ENCODE measurements at places on chromosomes 16 and 17.

GRCh38 chr16:31354394-31355291 is at the start of gene ITGAX:
ITGAX (plus strand) TSS chr16:31355176; CDS start chr16:31355255, 79 bp downstream.
- no peak for DNase-seq

- DNase-seq: no peak
These were observed 285.2 kb upstream of the ELAC2 start for GRCh38 chr17:13302983-13303382.

GRCh38 chr16:870856-871561 is 70.5 kb upstream of the GNG13 start:
- DNase-seq: no peak

DNA sequence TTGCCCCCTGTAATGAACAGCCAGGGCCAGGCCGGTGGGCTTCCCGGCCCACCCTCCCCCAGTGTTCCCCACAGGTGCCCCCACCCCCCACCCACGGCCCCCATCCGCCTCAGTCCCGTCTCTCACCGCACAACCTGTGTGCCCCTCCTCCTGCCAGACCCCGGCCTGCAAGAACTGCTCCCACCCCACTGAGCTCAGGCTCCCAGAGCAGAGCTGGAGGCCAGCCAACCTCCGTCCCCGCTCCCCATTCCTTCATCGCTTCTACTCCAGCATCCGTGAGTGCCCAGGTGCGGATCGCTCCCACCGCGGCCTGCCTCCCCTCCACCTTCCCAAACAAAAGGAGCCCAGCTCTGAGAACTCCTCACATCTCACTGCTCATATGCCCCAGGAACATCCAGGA is 4.2 kb downstream of the MVD start:
- DNase-seq: no peak

DNA sequence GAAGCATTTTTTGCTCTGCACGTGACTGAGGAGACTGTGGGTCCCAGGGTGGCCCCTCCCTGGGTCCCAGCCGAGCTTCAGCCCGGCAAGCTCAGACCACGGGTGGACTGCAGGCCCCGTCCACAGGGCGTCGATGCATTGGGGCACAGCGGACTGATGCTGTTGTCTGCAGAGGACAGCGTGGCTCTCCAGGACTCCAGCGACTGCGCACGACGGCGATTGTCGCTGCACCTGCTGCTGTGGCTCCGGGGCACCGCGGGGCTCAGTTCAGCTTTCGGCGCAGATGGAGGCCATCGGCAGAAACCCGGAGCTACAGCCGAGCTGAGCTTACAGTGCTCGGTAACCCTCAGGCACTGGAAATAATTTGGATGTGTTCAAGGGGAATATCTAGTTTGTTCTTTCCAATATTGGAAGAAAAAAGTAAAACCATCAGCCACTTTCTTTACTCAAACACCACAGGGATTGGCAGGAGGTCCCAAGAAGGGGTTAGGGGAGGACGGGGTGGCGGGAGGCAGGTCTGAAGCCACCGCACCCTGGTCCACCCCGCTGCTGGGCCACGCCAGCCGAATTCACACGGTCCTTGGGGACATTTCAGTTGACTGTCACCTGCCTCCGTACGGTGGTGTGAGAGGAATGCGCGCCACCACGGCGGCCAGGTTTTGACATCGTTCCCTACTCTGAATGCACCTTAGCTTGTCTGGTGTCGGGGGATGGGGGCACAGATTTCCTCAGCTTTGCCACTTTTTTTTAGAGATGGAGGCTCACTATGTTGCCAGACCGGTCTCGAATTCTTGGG is 88.7 kb upstream of the RPH3AL start:
- DNase-seq: no peak

GRCh38 chr17:64069143-64069542 is 48.7 kb upstream of the ICAM2 start:
- DNase-seq: no peak

GRCh38 chr16:84048871-84049270 is 6.3 kb upstream of the SLC38A8 start:
- DNase-seq: no peak

DNA sequence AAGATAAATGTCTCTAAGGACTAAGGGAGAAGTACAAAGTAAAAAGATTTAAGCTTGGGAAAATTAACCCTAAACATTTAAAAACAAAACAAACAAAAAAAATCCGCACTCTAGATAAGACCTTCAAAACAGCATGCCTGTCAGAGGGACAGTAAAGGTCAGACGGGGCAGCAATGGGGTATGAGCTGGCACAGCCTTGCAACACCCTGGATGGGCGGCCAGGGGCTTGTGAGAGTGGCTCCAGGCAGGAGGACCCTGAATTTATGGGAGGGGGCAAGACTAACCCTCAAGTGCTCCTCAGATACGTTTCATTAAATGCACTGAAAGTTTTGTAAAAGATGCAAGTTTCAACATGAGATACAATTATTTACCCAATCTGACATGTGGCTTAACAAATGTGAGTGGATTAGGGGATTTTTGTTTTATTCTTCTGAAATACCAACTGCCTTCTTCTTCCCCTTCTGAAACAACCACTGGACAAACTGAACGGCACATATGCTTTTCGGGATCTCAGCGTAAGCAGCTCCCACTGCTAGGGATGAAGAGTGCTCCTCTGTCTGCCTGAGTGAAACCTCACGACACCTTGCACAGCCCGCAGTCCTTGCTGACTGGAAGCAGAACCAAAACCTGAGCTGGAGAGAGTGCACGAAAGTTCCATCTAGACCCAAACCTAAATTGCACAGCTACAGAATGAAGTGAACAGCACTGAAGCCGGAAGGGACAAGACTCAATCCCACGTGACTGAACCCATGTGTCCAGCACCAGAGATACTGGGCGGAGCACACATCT is 128.4 kb downstream of the ANKRD11 start:
- DNase-seq: no peak

DNA sequence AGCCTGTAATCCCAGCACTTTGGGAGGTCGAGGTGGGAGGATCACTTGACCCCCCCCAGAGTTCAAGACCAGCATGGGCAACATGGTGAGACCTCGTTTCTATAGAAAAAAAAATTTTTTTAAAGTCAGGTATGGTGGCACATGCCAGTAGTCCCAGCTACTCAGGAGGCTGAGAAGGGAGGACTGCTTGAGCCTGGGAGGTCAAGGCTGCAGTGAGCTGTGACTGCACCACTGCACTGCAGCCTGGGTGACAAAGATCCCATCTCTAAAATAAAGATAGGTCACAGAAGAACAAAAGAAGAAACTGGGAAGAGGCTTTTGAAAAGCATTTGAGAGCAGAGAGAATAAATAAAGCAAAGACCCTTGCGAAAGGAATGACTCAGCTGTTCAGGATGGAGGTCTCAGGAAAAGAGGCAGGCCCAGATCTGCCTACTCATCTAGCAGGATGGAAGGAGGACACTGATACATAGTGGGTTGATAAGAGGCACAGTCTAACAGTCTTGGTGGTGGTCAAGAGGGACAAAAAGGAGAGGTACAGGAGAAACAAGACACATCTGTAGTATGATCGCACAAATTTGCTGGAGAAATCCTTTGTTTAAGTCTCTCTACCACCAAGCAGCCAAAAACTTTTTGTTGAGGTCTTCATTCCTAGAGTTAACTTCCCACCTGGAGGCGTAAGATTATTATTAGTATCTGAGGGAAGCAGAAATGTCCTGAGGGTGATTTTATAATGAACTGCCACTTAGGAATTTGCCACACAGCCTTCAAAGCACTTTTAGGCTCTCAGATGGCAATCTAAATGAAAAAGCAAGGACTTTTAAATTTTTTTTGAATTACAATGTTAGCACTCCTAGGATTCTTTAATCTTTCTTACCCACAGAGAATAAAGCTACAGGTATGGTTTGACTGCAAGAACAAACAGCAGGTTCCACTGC is 17.6 kb downstream of the ZSWIM7 start:
- no peak for DNase-seq

DNA sequence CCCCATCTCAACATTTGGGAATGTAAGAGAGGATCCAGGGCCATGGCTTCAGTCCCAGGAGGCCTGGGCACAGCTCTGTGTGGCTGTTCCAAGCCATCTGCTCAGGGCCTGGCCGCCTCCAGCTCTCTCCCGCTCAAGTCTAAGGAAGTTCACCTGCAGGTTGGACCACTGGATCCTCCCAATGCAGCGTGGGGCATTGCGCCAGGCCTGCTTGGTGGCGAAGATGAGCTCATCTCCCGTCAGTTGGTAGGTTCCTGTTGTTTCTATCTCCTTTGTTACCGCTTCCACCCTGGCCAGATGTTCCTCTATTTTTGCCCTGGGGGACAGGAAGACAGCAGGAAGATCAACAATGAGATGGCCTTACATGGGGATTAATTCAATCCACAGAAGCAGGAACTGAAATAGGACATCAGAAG is 17.5 kb downstream of the NOS2 start:
- DNase-seq: no peak

GRCh38 chr17:44831371-44831770 is 1.3 kb upstream of the GJC1 start:
- no peak for DNase-seq

- DNase-seq: no peak
These were observed at the start of gene PCGF2 for GRCh38 chr17:38748149-38748891. PCGF2 (minus strand) TSS chr17:38748336; CDS start chr17:38740402, 7,934 bp downstream.

GRCh38 chr16:75593825-75594820 is 27.9 kb downstream of the GABARAPL2 start:
- no peak for DNase-seq

GRCh38 chr16:17339764-17340541 is 130.8 kb downstream of the XYLT1 start:
- no peak for DNase-seq

DNA sequence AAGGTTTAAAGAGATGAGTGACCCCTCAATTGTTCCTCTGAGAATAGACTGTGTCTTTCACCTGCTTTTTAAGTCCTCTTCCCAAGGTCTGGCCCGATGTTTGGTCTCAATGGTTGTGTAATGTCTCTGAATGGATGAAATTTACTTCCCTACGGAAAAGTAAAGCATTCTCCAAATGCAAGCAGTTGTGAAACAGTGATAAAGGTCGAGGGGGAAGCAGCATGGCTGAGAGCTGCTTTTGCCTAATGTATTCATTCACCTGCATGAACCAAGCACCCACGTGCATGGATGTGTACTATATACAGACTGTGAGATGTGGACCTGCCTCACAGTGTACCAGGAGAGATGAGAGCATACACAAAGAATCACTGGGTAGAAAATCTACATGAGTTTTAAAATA is 11.4 kb downstream of the MRPS23 start:
- no peak for DNase-seq

- no peak for DNase-seq
These were observed 23.4 kb upstream of the MPRIP start for GRCh38 chr17:17018612-17019429.

GRCh38 chr17:14204084-14204483 is 32.6 kb downstream of the CDRT15 start:
- no peak for DNase-seq

DNA sequence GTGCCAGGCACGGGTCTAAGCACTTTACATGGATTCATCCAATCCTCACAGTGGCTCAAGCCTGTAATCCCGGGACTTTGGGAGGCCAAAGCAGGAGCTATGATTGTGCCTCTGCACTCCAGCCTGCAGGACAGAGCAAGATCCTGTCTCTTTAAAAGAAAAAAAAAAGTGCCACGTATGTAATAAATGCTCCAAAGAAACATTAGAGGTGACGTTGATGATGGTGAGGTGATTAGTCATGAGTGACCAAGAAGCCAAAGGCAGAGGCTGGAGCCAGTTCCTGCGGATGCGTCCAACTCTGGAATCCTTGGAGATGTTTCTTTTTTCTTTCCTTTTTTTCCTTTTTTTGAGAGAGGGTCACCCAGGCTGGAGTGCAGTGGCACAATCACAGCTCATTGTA is 59.4 kb upstream of the SIAH1 start:
- DNase-seq: no peak

DNA sequence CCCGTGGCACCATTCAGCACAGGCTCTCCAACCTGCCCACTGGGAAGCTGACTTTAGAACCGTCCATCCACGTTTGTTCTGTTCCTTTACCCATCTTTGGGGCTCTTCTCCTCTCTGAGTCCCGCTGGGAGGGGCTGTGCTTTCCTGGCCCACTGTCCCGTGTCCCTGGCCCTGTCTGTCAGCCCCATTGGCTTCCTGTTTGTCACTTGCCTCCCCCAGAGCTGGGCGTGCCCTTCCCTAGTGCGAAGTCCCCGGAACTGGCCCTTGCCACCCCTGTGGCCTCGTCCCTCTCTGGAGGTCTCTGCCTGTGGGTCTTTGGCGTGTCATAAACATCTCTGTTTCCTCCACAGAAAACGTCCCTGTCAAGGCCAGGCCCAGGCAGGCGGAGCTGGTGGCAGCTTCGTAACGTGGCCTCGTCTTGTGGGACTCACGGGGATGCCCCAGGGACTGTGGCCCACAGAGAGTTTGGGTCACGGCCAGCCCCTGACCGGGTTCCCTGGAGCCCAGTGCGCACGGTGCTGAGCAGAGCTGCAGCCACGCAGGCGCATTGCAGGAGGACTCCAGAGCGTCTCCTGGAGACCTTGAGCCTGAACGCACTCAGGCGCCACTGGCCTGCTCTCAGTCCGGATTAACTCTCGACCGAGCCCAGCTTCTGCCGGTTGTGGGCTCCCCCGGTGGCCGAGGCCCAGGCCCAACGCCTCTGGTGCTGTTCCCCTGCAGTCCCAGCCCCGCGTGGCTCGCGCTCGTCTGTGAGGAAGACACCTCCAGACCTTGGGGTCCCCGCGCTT is 7.3 kb downstream of the CHMP6 start:
- DNase-seq: no peak

DNA sequence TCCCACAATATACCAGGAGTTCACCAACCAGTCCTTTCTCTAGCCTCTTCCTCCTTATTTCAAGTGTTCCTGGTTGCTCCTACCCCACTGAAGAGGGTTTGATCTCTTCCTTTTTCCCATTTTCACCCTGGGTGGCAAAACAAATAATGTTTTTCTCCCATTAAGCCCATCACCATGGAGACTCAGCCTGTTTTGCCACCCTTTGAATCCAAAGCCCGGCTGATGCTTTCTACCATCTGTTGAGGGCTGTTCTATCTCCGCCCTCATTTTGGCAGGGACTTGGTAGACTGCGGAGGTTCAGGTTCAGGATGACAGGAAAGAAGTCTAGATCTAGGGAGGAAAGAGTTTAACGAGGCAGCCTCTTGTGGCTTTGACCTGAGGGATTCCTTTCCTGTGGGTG is 2.6 kb downstream of the DNAH2 start:
- DNase-seq: no peak

DNA sequence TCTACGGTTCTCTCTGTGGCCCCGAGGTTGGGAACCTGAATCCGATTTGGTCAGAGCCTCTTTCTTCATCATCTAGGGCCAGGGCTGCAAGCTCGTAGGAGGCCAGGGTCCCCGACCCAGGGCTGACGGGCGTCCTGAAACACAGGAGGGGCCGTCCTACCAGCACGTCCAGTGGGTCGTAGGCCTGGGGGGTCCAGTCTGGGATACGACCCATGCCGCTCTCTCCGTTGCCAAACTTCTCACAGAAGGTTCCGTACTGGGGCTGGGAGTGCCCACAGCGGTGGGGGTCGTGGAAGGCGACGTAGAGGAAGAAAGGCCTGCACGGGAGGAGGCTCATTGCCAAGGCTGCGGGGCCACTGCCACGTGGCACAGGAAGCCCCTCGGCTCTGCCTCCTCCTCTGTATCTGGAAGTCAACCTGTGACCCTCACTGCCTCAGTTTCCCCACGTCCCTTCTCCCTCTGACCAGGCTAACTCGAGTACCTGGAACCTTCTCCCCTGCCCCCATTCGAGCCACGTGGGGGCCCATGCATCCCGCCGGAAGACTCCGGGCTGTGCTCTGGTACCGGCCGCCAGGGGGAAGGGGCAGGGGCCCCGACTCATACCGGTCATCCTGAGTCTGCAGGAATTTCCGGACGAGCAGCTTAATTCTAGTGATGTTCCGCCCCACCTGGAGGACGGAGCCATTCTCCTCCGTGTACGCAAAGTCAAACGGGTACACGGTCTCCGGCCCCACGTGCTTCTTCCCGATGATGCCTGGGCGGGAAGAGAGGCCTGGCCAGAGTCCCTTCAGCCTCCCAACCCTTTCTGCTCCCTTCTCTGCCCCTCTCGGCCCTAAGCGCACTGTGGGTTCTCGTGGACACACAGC is 5.9 kb downstream of the SGSH start:
- DNase-seq: no peak
